ENCODE measurements at places on chromosomes 7 and 10. TPM values are rescaled to one million over a fixed set of nuclear protein-coding genes. Genes with fewer than 3 reads are reported as not detected.

GRCh38 chr10:43957267-43958070 is 308.8 kb upstream of the ZNF32 start:
- DNase-seq: no peak

DNA sequence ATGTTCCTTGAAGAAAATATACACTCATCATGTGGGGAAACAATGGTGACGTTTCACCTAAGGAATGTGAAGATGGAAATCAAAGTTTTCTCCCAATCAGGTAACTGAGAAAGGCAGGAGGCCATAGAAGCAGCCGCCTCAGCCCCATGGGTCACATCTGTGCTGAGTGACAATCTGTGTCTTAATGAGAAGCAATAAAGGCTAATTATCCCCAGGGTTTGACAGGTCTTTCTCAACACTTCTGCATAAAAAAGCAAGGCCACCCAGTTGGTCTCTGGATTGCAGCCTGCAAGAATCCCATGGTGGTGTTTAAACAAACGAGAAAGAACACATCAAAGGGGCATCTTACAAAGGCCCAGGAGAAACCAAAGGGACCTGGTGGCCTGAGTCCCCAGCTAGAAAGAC is 91.1 kb upstream of the TNS3 start:
- DNase-seq: no peak

GRCh38 chr10:96266118-96266770 is 5.1 kb downstream of the BLNK start:
- no peak for DNase-seq

DNA sequence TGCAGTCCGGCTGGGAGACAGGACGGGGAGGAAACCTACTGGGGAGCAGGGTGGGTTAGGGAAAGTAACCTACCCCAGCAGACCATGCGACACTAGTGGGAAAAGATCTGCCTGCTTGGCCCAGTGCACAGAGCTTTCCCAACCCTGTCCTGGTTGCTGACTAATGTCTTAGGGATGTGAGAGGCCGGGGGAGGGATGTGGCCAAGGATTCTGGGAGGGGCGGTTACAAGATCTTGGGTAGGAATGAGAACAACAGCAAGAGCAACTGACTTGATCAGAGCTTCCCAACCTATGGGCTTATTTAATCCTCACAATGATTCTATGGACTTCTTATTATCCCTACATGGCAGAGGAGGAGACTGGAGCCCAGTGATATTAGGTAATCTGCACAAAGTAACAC is 24.0 kb upstream of the EIF5AL1 start:
- DNase-seq: peak; percentile 24

GRCh38 chr10:22230158-22230833 is 12.5 kb upstream of the EBLN1 start:
- no peak for DNase-seq

The STOX1 gene
- total RNA-seq: 1.4 TPM

The CAMK2B gene
- 0.61 TPM for total RNA-seq

DNA sequence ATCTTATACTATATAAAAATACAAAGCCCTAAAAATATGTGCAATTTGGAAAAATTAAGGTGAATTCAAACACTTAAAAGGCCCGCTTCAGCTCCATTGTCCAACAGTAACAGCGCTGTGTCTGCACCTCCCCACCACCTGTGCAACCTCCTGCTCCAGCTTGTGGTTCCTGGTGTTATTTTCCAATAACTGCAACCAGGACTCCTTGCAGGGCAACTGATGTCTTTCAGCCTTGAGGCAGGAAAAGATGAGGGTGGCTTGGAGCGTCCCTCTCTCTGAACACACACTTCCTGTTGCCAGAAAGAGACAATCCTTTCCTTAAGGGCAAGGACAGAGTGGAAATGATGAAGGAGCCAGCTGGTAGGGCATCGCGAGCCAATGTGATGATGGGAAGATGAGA is 336.0 kb downstream of the GLRX3 start:
- DNase-seq: no peak

DNA sequence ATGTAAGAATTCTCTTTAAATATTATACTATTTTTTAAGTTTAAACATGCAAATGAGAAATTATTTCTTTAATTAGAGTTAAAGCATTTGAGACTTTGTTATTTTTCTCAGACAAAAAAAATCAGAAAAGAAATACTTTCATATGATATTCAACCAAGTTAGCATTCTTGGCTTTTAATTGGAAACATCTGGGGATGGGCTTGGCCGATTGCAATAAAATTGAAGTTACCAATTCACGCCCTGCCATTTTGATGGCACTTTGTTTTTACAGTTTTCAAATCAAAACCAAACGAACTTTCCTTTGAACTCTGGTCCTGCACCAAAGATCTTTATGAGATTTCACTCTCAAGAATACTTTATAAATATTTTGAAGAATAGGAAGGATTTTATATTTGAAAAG is 127.7 kb downstream of the ATE1 start:
- DNase-seq: no peak

The C10orf67 gene
- not detected for total RNA-seq

DNA sequence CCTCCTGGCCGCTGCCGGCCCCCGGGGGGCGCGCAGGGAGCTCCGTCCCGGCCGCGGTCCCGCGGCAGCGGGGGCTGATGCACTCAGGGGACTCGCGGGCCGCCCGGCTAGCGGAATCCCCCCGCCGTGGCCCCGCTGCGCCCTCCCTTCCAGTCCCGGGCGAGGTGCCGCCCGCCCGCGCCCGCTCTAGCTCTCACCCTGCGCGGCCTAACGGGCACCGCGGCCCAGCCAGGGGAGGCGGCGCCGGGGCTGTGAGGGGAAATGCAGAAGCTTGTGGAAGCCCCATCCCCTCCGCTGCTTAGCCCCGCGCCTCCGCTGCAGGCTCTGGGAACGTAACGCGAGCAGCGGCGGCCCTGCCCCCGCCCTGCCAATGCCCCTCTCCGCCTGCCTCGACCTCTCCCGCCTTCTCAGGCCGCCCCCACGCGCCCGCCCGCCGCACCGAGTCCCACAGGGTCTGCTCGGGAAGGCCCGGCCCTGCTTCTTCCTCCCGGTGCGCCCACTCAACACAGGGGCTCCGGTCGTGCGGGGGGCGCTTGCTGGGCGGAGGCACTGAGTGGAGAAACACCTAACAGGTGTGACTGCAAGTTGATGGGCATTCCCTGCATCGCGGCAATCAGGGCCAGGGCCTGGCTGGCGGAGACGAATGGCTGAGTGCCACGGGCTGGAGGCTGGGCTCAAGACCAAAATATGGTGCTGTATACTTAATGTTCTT is 384 bp upstream of the TMEM229A start:
- peak; percentile 31 for DNase-seq

DNA sequence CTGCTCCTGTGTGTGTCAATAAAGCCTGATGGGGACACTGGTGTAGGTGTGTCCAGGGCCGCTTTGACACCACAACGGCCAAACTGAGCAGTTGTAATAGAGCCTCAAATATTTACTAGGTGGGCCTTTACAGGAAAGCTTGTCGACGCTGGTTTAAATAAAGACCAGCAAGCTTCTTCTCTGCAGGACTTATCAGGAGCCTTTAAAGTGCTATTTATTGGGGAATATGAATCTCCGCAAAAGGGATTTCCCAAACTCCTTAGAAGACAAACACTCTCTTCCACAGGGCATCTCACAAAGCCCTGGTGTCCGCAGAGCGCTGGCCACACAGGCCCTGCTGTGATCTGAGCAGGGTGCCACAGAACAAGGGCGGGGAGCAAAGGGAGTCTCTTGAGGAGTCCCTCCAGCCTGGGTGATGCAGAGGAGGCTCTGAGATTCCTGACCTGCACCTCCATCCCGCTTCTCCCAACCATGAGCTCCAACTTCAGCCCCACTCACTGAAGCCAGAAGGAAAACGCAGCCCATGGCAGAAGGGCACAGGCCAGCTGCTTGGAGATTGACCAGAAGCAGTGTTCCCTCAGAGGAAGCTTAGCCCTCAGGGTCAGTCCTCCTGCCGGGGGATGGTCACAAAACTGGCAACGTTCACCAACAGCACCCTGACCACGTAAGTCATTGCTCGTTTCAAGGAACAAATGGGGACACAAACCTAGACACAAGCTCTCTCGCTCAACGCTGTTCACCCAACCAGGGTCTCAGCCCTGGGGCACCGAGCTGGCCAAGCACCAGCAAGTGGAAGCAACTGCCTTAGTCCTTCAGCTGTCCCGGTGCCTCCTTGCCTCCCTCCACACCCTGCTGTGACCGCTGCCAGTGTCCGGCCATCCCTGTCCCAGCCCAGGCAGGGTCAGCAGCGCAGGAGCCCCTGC is 129.5 kb downstream of the OAT start:
- DNase-seq: no peak

The IFIT3 gene
- total RNA-seq: 5.0 TPM

The GOT1 gene
- 91.5 TPM for total RNA-seq

DNA sequence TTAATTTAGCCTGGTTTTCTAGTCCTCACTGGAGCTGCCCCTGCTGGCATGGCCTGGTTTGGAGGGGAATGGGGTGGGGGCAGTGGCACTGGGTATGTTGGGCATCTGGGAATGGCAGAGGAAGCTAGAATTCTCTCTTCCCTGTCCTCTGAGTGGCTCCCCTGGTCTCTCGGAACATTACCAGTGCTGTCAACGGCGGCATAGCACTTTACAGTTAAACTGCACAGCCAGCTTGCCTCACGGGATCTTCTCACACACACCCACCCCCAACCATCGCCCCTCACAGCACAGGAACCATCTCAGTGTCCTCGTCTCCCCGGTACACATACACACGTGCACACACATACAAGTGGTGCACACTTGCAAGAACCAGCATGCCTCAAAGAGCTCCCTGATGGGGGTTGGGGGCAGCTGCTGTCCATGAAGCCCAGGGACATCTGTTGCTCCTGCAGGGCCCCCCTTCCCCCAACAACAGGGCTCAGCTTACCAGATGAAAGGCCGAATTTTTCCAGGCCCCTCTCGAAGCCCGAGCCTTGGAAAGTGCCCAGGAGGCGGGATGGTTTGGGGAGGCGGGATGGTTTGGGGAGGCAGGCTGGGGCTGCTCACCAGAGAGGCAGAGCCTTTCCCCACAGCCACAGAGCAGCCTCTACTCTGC is 41.0 kb downstream of the TSPAN15 start:
- no peak for DNase-seq

GRCh38 chr7:31107106-31108090 is 55.3 kb downstream of the ADCYAP1R1 start:
- DNase-seq: no peak

The PGAM2 gene
- 0.58 TPM for total RNA-seq

DNA sequence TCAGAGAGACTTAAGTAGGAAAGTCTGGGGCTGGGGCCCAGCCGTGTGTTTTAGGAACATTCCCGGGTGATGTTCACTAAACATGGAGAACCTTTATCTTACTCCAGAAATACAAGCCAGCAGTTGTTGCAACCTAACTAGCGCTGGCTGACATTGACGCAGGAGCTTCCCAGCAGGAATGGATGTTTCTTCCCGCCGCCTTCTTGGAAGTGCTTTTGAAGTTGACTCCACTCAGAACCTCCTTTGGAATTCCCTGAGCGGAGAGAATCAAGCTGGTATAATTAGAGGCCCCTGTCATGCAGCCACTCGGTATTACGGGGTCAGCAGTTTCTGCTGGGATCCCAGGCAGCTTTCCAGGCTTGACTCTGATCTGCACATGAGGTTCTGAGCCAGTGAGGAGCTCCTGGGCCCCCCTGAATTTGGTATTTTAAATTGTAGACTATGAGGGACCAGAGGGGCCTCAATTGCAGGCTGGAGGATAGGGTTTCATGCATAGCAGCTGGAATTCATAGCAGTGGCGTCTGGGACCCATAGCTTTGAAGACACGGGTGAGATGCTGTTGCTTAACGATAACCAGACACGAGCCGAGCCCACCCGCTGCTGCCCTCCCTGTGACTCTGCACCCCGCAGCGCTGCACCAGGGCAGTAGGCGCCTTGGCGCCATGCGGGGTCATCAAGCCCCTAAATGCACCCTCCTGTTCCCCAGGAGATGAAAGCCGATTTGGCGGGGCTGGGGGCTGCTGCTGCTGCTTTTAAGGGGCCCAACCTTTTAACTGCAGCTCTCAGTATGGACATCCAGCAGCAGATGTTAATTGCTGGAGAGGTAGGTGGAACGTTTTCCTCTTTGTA is 61.8 kb downstream of the EEPD1 start:
- DNase-seq: no peak

The ADCYAP1R1 gene
- total RNA-seq: 0.31 TPM

DNA sequence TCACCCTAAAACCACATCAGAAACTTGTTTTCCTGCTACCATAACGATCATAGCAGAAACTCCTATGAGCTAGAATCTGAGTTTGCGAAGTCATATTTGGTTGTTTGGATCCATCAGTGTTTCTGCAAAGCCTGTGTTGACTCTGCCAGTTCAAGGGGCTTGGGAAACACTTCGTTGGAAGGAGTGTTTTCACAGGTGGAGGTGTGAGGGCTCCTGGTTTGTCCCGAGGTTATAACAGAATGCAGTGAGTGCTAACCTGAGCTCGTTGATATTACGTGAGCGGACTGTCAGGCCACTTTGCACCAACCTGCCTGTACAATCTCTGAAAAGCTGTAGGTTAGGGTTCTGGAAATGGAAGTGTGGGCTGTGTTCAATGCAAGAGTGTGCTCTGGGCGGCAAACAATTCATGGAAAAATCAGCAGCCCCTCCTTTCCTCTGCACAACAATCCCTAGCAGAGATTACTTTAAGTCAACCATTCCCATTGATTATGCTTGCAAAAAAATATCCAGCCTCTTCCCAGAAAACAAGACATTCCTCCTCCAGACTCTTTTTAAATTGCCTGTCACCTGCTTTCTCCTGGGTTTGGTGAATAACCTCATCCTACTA is 622.0 kb downstream of the TYW1 start:
- DNase-seq: no peak

DNA sequence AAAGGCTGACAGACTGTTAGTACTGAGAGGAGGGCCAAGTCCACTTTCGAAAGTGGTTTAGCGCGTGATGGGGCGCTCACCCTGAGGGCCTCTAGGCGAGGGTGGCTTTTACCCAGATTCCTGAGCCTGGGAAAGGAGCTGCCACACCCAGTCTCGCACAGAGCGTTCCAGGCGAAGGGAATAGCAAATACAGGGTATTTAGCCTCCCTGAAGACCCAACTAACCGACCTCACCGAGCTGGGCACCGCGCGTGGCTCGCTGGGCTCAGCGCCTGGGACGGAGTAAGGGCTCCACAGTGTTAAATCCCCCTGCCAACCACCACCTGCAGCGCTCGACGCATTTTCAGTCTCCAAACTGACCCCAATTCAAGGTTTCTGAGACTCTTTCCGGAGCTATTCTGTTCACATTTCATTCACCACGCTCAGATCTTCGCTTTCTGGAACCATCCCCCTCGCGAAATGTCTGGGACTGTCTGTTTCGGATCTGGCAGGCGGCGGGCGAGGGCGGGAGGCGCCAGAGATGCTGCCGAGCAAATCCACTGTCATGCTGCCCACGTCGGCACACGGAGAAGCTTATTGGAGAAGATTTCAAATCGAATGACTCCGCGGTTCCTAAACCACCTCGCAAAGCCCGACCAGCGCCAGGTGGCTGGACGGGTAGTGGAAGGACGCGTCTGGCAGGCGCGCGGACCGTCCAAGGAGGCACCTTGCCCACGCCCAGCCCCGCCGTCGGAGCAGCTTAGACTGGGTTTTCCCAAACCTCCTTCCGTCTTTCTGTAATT is 1.4 kb upstream of the OSBPL3 start:
- DNase-seq: peak; percentile 59

- no peak for DNase-seq
Observed at GRCh38 chr7:111076205-111076604, 14.7 kb upstream of the LRRN3 start.

The FAM131B gene
- 0.27 TPM for total RNA-seq

GRCh38 chr10:43221419-43222209 is 45.3 kb downstream of the RASGEF1A start:
- DNase-seq: peak; percentile 10

Data from left colon (tissue), 2 donors.